Stimulated activated CD8-positive, alpha-beta memory T cell treated with anti-CD3 and anti-CD28 coated beads, Interleukin-4, amount 100 ng/mL, for 48 hours (primary cell): ENCODE measurements at places on chromosomes 6 and 20.
A peak's percentile ranks its signal among the peaks of the same experiment; 100 is the strongest.

DNA sequence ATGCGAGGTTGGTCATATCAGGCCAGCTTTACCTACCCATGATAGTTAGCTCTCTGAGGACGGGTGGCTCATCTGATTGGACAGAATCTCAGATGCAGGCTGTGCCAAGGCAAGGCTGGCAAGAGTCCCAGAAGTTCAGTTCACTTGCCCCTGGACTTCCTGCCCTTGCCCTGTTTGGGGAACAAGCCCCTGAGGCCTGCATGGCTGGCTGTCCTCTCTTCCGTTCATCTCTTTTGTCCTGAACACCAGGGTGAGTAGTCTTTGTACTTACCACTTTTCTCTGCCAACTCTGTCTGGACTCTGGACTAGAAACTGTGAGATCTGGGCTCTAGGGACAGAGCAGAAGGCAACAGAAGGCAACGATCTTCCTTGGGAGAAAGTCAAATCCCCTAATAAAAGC is 769.9 kb downstream of the QKI start:
- no peak for DNase-seq

DNA sequence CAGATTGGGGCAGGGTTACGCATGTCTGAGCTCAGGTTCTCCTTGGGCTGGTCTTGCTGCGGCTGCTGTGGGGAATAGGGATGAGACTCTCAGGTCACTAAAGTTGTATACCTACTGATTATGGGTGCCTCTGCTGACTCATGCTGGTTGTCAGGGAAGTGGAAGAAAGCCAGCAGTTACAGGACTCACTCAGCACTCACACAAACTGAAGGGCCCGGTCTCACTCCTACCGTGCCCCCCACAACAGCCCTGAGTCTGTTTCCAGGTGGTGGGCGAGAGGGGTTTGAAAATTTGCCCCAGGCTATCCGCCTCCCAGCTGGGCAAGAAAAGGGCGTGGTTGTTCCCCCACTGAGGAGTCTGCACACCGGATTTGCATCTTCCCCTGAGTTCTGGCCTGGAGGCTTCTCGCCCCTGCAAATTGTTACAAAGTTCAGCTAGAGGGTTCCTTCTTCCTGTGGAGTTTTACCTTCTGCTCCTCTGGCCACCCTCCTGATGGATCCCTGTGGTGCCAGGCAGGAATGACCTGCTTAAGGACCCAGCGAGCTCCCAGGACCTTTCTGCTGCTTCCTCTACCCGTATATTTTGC is 659.2 kb downstream of the HDGFL1 start:
- DNase-seq = no peak

GRCh38 chr6:38933426-38933825 is 115.2 kb upstream of the GLP1R start:
- DNase-seq = no peak

DNA sequence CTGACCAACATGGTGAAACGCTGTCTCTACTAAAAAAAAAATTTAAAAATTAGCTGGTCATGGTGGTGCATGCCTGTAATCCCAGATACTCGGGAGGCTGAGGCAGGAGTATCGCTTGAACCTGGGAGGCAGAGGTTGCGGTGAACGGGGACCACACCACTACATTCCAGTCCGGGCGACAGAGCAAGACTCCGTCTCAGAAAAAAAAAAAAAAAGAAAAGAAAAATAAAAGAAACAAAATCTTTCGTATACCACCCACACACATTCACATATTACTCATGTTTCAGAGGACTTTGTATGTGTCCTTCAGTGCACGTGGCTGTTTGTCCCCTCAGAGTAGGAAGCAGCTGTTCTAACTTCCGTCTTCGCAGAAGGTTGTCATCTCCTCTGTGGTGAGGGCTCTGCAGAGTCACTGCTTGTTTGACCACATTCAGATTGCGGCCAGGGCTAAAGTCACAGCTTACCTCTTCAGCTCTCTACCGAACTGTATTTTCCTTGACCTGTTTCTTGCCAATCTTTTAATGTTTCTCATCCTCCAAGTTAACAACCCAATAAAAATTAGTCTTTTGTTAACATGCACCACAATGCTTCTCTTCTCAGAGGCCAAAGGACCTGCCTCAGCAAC is 36.6 kb upstream of the HIVEP1 start:
- peak; percentile 47 for DNase-seq

GRCh38 chr20:32449057-32449889 is 91.1 kb downstream of the ASXL1 start:
- no peak for DNase-seq

DNA sequence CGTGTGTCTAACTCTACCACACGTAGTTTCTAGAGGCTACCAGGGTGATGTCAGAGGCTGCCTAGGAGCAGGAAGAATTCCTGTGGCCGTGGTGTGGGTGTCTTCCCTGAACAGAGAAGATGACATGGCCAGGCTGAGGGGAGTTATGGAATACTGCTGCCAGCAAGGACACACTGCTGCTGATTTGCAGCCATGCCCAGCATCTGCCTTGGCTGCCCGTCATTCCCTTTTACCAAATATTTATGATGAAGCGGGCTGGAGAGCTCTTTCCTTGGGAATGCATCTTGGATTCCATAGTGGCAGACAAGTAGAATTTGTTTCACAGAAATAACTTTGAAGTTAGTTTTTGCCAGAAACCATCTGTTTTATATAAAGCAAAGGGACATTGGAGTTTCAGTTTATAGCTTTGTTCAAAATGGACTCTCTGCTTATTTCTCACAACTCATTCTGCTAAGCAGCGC is 80.8 kb upstream of the VSTM2L start:
- DNase-seq = no peak

DNA sequence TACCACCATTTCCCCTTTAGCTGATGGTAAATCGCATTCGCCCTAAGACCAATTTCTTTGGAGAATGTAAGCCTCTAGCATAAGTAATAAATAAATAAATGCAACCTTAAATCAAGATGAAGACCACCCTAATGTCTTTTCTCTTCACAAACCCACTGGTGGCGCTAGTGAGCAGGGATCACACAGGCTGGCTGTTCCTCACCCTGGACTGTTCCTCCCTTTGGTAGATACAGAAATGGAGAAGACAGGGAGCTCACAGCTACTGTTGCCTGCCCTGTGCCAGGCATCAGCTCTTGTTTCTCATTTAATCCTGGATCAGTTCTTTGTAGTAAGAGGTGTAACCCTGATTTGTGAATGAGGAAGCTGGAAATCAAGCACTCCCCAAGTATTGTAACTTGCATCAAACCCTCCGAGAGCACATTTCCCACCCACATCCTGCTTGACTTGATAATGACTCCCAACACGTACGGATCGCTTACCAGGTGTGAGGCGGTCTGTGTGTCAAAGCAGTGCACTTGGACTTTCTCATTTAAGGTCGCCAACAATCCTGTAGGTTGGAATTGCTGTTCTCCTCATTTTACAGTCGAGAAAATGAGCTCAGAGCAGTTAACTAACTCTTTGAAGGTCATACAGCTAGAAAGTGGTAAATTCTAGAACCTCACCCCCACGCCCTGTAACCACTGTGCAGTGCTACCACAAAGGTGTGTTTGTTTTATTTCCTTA is 236.1 kb downstream of the TSHZ2 start:
- DNase-seq = peak; percentile 47

GRCh38 chr20:49444553-49444990 is 37.9 kb downstream of the KCNB1 start:
- no peak for DNase-seq

- DNase-seq = no peak
Measured at GRCh38 chr6:67952121-67952520, 683.0 kb upstream of the ADGRB3 start.

DNA sequence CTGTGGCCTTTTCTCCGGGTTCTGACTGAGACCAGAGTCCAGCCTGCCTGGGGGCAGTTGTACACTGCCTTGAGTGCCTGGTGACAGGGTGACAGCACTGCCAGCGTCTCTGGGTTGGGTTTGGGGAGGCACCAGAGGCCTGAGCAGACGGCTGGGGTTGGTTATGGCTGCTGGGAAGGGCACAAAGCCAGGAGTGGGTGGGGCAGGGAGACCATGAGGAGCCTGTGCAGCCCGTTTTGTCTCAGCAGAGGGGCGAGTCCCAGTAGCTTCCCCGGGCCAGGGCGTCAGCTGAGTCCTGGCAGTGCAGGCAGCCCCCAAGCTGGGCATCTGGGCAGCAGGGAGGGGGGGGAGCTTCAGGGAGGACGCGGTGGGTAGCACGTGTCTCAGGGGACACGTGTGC is 15.3 kb upstream of the SULF2 start:
- DNase-seq = no peak

- DNase-seq = no peak
Measured at GRCh38 chr20:32496811-32497533, 88.2 kb downstream of the NOL4L start.

DNA sequence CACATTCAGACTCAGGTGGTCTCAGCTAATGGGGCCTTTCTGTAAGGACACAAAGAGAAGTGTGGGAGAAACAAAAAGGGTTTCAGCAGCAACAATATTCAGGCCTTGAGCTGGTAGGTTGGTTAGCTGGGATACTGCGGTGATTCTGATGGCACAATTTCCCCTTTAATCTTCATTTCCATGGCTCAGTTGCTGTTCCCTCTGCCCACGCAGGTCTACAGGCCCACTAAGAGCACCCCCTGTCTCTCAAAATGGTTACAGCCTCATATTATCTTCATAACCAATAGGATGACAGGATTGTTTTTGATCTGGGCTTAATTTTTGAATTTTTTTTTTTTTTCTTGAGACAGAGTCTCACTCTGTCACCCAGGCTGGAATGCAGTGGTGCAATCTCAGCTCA is 48.9 kb downstream of the MYB start:
- DNase-seq = no peak

- peak; percentile 52 for DNase-seq
Measured at GRCh38 chr6:110944681-110945151, 13.8 kb upstream of the GTF3C6 start.
